Thoracic aorta (tissue), 2 donors: ENCODE measurements at places on chromosomes 3 and 15.
A peak's percentile ranks its signal among the peaks of the same experiment; 100 is the strongest.

DNA sequence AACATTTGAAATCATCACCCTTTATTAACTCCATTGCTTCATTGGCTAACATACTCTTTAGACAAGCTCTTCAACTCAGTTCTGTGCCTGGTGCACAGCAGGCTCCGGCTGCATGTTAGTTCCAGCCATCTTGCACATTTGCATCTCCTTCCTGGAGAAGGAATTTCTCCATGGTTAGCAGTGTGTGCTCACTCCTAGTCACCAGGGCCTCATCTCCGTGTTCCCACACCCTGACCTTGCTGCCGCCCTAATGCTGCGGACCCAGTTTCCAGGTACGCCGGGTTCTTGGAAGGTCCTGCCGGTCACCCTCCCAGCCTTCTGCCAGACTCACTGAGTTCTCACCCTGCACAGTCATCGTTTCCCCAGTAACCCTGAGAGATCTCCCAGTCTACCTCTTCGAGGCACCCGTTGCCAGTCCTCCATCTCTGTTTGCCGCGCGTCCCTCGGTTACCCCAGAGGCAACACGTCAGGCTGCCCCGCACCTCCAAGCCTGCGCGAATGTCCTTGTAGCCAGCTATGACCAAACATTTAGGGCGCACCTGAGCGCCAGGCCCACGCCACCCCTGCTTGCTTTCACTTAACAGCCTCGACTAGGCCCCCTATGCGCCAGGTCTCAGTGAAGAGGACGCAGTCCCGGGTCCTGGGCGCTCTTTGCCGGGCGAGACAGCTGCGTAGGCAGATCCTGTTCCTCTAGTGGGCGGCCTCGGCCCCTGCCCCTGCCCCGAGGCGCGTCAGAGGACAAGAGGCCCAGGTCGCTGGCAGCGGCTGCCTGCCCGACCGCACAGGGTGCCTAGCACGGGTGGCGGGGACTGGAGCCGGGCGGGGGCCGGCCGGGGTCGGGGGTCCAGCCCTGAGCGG is 747 bp upstream of the ZNF592 start:
- peak; percentile 32 for DNase-seq

DNA sequence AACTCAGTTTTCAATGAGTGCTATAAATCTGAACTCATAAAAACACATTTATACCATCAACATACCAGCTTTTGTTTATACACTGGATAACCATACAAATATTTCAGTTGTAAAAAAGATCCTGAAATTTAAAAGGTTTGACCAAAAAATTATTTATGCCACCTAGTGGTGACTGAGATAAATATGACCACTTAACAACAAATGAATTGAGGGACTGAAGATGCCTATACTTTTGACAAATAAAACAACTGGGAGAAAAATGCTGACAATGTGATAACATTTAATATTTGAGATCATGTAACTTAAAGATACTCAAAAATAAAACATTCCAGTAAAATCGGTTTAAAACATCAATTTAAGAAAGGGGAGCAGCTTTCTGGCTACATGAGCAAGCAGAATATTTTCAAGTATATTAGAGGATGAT is 30.4 kb downstream of the ATG3 start:
- DNase-seq, result no peak

DNA sequence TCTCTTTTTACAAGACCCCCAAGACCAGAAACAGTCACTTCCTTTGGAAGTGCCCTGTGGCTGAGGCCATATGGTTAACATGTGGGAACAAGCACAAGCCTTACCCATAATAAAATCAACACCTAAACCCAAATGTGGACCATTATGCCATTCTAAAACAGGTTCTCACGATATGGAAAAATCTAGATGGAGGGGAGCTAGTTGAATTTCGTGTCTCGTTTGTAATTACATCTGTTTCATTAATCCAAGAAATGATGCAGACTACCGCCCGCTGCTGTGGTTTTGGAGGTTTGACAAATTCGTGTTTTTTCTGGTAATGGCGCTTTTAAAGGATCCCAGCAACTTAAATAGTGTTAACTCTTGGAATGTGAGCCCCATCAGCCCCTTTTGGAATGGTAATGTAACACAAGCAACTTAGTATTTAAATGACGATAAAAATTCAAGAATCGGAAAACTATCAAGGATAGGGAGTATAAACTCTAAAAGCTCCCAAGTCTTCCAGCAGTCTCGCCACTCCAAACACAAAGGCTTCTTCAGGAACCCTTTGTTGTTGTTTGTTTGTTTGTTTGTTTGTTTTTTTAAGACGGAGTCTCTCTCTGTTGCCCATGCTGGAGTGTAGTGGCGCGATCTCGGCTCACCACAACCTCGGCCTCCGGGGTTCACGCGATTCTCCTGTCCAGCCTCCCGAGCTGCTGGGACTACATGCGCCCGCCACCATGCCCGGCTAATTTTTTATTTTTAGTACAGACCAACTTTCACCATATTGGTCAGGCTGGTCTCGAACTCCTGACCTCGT is 1.1 kb downstream of the CNBP start:
- DNase-seq, result no peak

DNA sequence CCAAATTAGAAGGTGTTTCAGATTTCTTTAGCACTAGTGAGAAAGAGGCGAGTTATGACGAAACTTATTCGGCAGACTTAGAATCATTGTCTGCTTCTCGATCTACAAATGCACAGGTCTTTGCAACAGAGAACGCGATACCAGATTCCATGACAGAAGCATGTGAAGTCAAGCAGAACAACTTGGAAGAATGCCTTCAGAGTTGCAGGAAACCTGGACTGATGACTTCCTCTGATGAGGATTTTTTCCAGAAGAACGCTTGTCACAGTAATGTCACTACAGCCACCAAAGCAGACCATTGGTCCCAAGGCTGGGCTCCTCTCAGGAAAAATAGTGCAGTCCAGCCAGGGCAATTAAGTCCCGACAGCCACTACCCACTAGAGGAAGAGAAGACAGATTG is 50.6 kb downstream of the CDAN1 start:
- DNase-seq, result no peak

DNA sequence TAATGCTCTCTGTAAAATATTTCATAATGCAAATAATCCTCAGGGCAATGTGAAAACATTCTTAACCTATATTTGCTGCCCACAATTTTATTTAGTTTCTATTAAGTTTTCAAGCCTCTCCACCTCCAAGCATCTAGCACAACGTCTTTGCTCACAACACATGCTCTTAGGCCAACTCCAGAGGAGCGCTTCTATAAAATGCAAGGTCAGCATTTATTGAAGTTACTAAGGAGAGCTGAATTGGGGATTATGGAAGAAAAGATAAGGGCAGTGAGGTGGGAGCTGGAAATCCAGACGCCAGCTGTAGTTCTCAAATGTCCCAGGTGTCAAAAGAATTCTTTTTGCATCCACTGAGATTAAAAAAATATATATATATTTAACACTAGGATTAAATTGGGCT is 996 bp downstream of the RABL3 start:
- DNase-seq, result no peak

DNA sequence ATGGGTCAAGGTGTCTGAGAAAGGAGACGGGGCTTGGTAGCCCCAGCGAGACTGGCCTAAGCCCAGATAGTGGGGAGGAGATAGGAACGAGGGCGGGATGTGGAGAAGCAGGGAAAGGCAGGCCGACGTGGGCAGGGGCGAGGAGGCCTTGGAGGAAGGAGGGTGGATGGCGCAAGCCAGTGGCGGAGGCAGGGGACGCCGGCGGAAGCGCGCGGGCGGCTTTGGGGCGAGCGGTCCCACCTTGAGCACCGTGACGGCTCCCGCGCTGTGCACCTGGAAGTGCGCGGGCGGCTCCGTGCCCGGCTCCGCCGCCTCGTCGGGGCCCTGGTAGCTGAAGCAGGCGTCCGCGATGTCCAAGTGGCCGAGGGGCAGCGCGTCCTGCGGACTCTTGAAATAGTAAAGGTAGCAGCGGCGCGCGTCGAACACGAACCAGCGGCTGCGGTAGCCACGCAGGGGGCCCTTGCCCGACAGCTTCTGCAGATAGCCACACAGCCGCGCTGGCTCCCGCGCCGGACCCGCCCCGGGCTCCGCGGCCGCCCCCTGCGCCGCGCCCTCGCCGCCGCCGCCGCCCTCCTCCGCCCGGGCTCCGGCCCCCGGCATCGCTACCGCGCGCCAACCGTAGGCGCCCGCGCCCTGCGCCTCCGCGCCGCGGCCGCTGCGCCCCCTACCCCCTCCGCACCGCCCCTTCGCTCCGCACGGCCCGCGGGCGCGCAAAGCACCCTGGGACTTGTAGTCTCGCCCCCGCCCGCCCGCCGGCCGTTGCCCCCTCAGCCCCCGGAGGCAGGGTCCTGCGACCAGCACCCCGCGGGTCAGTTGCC is at the start of gene TBC1D2B:
Gene TBC1D2B (minus strand): TSS at position 659 of the 818 bp plus-strand sequence. CDS start 59 bp downstream, at position 600.
- DNase-seq, result no peak

DNA sequence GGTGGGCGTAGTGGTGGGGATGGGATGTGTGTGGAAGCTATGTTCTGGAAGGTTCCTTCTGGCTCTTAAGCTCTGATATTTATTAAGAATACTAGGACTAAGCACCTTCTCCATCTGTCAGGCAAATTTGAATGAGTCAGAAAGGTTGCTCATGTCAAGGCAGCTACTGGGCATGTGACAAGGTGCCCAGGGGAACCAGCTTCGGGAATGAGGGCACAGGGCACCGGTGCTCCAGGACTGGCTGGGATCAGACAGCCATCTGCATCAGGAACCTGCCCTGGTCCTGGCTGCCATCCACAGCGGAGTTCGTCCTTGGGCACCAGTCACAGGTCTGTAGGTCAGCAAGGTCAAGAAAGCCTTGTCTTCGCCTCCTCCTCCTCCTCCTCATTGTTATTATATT is 32.5 kb downstream of the CA12 start:
- DNase-seq, result no peak

DNA sequence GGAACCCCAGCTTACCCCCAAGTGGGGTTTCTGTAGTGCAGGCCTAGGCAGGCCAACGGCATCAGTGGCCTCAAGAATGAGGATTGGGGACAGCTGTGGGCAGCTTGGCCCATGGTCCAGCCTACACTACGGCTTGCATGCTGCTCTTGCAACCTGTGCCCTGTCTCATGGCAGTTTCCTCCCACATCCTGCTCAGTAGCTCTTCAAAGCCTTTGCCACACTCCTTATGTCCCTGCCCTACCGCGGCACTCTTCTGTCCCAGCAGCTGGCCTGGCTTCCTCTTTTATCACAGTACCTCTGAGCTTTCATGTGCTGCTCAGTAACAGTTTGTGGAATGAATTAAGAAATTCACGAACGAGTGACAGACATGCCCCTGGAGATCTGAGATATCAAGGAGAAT is 431.0 kb downstream of the EPHB1 start:
- DNase-seq, result no peak

GRCh38 chr3:77329116-77329515 is 289.2 kb downstream of the ROBO2 start:
- DNase-seq, result no peak

- no peak for DNase-seq
Observed at GRCh38 chr15:65361708-65362459, 15.9 kb downstream of the IGDCC3 start.

DNA sequence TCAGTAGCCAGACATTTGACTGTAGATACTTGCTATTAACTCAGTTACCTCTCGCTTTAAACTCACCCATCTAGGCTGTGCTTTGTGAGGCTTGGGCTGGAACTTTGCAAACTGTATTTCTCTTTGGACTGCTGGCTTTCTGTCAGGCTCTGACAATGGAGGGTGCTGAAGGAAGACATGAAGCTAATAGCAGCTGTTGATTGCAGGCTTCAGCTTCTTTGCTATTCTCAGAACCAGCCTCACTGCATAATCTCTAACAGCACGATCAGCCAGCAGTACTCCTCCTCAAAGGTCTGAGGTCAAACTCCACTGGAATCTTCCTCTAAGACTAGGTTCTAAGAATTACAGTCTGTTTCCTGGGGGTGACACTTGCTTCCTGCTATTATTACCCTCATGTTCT is 295.6 kb downstream of the ZBBX start:
- no peak for DNase-seq

GRCh38 chr3:128011140-128011539 is 41.1 kb upstream of the SEC61A1 start:
- DNase-seq, result no peak

GRCh38 chr3:150984066-150984465 is 11.5 kb upstream of the CLRN1 start:
- no peak for DNase-seq

- DNase-seq, result no peak
Observed at GRCh38 chr3:9945358-9945757, 6.8 kb downstream of the PRRT3 start.

- no peak for DNase-seq
Observed at GRCh38 chr3:72448375-72448823, 399.8 kb downstream of the SHQ1 start.
